ENCODE measurements at places on chromosomes 4 and X.

GRCh38 chrX:2547736-2548135 lies 47.0 kb upstream of the DHRSX start:
- DNase-seq = no peak

- DNase-seq = no peak
Observed at GRCh38 chr4:2950221-2950989, 12.8 kb downstream of the NOP14 start.

GRCh38 chr4:33709247-33709646 lies 2535.1 kb downstream of the ARAP2 start:
- DNase-seq = no peak

DNA sequence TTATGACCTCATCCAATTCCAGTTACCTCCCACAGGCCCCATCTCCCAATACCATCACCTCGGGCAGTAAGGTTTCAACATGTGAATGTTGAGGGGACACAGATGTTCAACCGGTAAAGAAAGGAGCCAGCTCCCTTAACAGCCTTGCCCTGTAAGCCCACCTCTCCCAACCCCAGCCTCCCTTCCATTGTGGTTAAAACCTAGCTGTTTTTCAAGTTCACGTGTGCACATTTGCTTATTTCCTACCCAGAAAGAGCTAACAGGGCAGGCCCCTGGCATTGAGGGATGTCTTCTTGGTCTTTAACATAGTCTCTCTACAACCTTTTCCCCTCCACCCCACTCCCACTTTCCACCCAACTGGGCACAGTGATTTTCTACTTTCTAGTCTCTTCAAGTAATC lies 385.7 kb downstream of the FBXW7 start:
- DNase-seq = no peak

GRCh38 chrX:9447906-9448305 lies 17.0 kb upstream of the TBL1X start:
- no peak for DNase-seq

GRCh38 chrX:32195611-32196010 lies 1015.7 kb downstream of the DMD start:
- no peak for DNase-seq

GRCh38 chr4:147360301-147360700 lies 120.6 kb upstream of the EDNRA start:
- DNase-seq = no peak

GRCh38 chr4:61918507-61918906 lies 718.4 kb downstream of the ADGRL3 start:
- no peak for DNase-seq

DNA sequence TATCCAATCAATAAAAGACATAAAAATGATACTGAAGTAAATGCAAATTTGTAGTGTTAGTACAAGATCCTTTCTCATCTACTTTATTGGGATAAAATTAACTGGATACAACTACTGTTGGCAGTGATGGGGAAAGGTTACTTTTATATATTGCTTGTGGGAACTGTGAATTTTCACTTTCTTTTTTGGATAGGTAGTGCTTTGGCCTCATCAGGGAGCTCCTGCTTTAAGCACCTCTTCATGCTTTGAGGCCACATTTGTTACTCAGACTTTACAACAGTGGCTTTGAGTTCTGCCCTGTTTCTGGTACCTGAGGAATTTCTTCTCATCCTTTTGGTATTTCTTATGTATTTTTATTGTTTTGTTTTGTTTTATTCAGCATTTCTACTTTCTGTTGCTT lies 316.8 kb upstream of the ZCCHC13 start:
- peak; percentile 4 for DNase-seq

DNA sequence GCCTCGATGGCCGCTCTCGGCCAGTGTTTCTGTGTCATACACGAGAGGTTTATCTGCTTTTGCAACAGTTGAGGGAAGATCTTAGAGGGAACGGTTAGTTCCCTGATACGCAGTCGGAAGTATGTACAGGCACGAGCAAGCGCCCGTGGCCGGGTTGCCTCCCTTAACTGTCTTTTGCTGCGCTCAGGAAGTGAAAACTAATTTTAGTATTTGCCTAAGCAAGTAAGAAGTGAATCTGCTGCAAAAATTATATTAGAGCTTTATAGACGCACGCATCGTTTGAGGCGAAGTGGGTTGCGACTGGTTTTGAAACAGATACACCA lies 695 bp downstream of the MTM1 start:
- DNase-seq = no peak

- no peak for DNase-seq
Observed at GRCh38 chr4:92334716-92335350, 31.1 kb downstream of the GRID2 start.

- peak; percentile 71 for DNase-seq
Observed at GRCh38 chrX:13123857-13124345, 79.5 kb upstream of the FAM9C start.

GRCh38 chrX:152936306-152936705 lies 38.4 kb downstream of the ZNF185 start:
- DNase-seq = no peak

DNA sequence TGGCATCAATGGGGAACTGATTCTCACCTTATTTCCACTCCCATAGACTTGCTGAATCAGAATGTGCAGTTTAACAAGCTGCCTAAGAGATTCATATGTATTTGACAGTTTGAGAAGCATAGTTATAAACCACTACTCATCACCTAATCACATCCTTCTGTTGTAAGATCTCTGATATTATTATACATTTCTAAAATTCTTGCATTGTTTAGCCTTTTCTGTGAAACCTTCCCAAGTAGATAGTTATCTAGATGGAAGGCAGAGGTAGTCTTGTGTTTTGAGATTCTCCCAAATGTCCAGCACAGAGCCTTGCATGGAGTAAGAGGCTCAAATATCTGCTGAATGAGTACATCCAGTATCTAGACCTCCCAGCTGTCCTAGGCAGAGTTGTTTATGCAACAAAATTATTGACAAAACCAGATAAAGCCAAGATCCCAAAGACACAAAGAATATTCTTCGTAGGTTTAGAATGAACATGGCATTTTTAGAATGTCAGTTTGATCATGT lies 227.3 kb downstream of the KDR start:
- DNase-seq = no peak

- DNase-seq = peak; percentile 36
Observed at GRCh38 chr4:140609548-140610425, 41.0 kb upstream of the UCP1 start.

DNA sequence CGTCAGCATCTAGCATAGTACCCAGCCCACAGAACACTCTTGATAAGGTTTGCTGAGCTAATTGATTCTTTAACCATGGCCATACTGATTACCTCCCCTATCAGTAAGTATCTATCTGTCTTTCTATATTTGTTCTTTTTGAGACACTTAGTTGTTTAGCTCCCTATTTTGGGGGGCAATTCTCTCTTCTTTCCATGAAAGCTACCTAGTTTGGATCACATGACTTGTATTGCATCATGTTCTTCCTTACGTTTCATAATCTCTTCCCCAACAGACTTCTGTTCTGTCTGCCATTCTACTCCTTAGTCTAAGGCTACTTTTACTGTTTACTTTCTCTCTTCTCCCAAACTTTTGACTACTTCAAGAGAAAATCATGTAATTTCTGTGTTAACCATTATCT lies 39.0 kb downstream of the TBC1D19 start:
- DNase-seq = no peak

DNA sequence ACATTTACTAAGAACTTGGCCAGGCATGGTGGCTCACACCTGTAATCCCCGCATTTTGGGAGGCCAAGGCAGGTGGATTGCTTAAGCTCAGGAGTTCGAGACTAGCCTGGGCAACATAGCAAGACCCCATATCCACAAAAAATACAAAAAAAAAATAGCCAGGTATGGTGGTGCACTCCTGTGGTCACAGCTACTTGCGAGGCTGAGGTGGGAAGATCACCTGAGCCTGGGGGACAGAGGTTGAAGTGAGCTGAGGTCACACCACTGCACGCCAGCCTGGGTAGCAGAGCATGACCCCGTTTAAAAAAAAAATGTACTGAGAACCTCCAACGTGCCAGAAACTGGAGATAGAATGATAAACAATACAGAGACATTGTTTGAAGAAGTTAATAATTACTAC lies 8.0 kb downstream of the OPRPN start:
- no peak for DNase-seq

GRCh38 chrX:43225626-43226328 lies 430.3 kb upstream of the MAOA start:
- no peak for DNase-seq

- no peak for DNase-seq
Observed at GRCh38 chrX:10636851-10637250, 16.5 kb upstream of the MID1 start.

- no peak for DNase-seq
Observed at GRCh38 chr4:40515398-40516293, 114.0 kb downstream of the RBM47 start.

DNA sequence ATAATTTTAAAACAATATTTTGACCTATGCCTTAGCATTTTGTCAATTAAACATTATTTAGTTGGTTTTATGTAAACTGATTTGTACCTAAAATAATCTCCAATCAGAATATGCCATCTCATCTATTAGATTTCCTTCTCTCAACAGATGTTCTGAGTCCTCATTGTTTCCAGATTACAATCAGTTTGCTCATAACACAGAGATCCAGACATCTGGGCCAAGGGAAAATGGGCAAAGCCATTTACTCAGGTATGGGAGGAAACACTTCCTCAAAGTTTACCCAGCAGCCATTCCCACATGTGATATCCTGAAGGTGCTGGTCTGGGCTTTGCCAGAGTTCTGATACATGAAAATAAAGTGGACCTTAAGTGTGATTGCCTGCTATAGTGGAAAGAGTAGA lies 217.9 kb upstream of the GPC4 start:
- no peak for DNase-seq

GRCh38 chr4:15436513-15436912 lies 8.7 kb downstream of the C1QTNF7 start:
- no peak for DNase-seq

- DNase-seq = no peak
Observed at GRCh38 chr4:176262243-176262642, 6.8 kb downstream of the ASB5 start.

GRCh38 chr4:153651587-153651986 lies 32.5 kb upstream of the TLR2 start:
- DNase-seq = no peak

DNA sequence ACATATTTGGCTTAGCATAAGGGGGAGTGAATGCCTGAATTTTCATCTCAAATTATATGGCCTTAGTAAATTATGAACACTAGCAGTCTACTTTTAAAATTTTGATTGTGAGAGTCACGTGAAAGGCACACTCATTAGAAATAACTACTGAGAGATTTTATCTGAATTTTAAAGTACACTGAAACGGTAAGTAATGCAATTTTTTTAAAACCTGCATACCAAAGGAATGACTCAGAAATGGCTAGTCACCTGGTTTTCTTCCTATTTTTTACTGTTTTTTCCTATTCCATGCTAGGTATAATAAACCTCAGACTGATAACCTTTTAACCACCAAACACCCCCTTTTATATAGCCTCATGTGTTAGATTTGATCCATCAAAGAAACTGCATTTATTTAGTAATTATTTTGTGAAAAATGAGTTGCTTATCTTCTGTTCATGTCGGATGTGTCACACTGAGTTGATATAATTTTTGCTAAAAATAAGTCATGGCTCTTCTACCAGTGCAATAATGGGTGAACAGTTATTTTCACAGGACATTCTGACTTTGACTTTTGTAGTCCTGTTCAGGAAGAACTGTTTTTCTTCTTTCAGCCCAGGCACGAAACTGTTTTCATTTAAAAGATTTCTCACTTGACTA lies 40.4 kb downstream of the CPEB2 start:
- DNase-seq = no peak

- DNase-seq = no peak
Observed at GRCh38 chrX:84737471-84737871, 235.2 kb upstream of the HDX start.

DNA sequence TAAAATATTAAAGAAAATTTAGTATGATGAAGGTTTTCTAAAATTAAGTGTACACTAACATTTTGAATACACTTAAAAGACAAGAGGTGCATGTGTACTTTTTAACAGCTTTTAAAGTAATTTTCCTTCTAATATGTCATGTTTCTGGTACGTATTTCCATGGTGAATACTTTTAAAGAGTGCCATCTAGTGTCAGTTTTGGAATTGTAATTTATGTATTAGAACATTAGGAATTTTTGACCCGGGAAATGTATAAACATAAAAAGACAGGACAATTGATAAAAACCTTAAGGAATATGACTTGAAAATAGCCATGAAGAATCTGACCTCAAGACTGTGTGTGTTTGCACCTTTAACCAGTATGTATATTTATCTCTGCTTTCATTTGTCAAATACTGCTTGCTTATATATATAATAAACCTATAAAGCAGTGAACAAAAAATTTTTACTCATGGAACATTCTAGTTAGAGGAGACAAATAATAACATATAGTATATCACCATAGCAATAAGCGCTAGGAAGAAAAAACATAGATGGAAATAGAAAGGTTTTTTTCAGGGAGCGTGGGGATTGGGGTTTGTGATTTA lies 7.2 kb downstream of the GSTCD start:
- peak; percentile 15 for DNase-seq

DNA sequence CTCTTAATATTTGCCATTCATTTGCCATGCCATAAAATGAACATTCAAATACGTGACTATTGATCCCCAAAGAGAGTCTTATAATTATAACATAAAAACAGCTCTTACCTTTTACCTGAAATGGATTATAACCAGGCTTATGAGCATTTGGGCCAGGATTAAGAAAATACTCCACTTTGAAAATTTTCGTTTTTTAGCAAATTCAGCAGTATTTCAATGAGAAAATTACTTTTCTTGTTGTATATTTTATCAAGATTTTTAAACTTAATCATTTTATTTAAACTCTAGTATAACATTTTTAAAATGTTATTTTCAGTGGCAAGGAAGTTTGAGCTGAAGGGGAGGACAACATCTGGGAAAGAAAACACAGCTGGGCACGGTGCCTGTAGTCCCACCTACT lies 59.0 kb upstream of the RAPGEF2 start:
- DNase-seq = no peak

- no peak for DNase-seq
Observed at GRCh38 chrX:65035446-65035770, 59.2 kb upstream of the ZC4H2 start.

- no peak for DNase-seq
Observed at GRCh38 chr4:147834480-147834879, 102.6 kb downstream of the ARHGAP10 start.

GRCh38 chr4:77052352-77052751 lies 23.4 kb downstream of the CCNI start:
- DNase-seq = no peak

DNA sequence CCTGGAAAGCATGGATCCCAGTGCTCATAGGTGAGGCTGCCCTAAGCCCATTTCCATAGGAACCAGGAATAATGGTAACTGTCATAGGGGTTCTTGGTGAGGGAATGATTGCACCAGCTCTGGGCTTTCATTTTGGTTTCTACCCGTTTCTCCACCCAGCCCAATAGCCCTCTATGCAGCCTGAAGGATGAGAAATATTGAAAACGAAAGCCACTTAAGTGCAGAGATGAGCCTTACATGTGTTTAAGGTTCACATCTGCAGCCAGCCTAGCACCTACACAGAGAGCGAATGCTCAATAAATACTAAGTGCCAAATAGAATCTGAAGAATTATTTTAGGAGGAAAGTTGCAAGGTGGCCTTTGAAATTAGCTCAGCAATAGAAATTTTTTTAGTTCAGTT lies 60.4 kb downstream of the MCF2 start:
- no peak for DNase-seq

- DNase-seq = no peak
Observed at GRCh38 chr4:104643805-104644204, 149.1 kb upstream of the CXXC4 start.

Data from SJSA1 (cell line).